GM12892 (cell line): ENCODE measurements at places on chromosomes 7 and 10.

GRCh38 chr7:128080169-128080568 lies 48.9 kb upstream of the LRRC4 start:
- no peak for DNase-seq

DNA sequence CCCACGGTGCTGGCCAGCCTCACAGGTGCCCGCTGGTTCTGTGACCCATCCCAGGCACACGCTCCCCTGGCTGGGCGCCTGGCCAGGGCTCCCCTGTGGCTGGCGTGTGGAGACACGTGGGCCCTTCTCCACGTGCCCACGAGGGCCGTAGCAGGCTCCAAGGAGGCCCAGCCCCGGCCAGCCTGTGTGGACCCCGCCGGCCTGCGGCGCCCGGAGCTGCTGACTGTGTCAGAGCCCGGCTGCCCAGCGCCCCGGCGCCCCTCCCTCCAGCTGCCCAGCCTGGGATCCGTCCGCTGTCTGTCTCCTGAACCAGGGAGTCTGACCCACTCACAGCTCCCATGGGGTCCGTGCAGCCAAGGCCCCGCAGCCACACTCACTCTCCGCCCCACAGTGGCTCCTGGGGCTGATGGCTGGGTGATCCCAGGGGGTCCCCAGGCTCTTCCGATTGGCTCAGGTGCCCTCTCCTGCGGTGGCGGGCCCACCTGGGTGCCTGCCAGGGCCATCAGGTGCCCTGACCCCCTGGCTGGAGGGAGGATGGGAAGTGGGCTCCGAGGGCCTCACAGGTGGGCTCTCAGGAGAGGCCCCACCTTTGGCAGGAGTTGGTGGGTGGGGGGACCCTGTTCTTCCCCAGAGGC lies 9.6 kb downstream of the TMEM184A start:
- no peak for DNase-seq

GRCh38 chr10:122341141-122341810 lies 33.2 kb upstream of the PLEKHA1 start:
- no peak for DNase-seq

GRCh38 chr7:106071999-106072714 lies 40.0 kb downstream of the SYPL1 start:
- no peak for DNase-seq

DNA sequence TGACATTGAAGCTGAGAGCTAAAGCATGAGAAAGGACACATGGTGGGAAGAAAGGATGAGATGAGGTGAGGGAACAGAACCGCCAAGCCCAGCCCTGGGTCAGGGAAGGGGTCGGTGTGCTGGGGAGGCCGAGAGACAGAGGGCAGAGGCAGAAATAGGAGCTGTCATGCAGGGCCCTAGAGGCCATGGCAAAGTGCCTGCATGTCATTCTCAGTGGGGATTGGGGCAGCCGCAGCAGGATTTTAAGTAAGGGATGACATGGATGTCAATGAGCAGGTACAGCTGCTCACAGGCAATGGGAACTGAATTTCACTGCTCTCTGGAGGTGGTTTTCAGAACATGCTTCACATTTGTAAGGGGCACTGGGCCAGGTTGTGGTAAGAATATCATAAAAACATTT lies 227.4 kb downstream of the RAB11FIP2 start:
- no peak for DNase-seq

GRCh38 chr7:132446666-132447278 lies 129.5 kb downstream of the PLXNA4 start:
- no peak for DNase-seq

- no peak for DNase-seq
These were observed 299.7 kb upstream of the CSTF2T start for GRCh38 chr10:51999096-51999495.

GRCh38 chr10:93245147-93245546 lies 171.5 kb downstream of the CYP26A1 start:
- no peak for DNase-seq

- DNase-seq, result no peak
These were observed 43.3 kb upstream of the ASAH2 start for GRCh38 chr10:50294582-50294981.

DNA sequence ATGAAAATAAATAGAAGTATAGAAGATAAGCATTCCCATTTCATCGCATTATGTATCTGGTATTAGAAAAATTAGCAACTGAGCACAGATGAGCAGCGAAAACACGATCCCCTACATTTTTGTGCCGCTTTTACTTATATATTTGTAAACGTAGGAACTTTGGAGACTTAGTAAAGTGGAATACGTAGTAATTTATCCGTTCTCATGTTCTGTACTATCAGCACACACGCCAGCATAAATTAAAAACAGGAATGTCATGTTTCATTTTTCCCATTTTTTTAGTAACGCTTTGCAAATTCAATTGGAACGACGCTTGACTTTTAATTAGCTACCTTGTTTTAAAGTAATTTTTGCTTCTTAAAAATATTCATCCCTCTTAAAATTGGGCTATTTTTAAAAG lies 2.4 kb downstream of the ZNRF2 start:
- DNase-seq, result no peak

DNA sequence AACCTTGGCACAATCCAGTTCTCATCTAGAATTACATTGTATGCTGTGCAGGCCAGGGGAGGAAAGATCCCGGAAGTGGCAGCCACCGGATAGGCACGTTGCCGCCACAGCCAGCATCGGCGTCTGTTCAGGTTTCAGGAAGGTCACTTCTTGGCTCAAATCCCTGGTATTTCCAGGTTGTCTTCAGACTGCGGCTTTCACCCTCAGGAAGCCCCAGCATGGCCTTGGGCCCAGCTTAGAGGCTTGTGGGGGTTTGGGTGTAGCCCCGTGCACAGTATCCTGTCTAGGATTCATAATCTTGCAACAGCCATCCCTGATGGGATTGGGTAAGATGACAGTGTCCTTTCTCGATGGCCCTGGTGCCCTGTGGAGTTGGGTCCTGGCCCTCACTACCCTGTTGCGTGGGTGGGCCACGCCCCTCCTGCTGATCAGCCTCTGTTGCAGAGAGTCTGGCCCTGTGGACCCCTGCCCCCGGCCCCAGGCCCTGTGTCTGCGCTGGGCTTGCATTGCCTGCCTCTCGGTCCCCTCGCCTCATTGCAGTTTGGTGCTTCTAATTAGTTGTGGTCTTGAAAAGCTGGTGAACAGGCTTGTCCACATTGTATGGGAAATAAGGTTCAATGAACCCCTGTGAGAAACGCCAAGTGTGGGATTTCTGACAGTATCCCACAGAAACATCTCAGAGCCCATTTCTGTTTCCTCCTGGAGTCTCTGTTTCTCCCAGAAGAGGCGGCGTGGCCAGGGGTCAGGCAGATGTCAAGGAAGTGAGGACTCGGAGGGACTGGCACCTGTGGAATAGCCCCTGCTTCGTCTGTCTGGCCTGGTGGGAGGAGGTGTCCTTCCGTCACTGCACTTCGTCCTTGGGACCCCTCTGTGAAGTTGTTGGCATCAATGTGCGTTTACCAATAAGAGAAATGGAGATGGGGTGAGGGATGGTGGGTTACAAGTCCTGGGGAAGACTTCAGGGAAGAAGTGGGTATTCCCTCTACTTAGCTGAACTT lies 77.5 kb downstream of the MGMT start:
- DNase-seq, result no peak

- DNase-seq, result no peak
These were observed 577 bp downstream of the DNAJB9 start for GRCh38 chr7:108570146-108570755.

DNA sequence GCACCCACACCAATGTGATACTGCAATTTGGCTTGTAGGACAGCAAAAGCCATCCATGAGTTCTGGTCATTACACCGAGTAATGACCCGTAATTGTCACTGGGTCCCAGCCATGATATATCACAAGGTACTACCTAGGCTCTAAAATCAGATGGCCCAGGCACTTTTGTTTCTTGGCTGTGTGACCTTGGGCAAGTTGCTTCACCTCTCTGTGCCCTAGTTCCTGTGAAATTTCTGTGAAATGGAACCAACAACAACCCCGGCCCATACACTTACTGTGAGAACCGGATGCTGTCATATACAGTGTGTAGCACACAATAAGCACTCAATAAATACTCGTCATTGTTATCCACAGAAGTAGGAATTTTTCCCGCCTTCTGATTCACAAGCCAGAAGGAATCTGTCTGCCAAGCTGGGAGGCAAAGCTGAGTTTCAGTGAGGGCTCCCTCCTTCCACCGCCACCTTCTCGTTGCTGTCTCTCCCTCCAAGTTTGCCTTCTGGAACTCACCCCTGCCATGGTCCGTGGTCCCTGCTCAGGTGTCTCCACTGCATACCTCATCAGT lies 6.4 kb upstream of the CYTH3 start:
- no peak for DNase-seq

DNA sequence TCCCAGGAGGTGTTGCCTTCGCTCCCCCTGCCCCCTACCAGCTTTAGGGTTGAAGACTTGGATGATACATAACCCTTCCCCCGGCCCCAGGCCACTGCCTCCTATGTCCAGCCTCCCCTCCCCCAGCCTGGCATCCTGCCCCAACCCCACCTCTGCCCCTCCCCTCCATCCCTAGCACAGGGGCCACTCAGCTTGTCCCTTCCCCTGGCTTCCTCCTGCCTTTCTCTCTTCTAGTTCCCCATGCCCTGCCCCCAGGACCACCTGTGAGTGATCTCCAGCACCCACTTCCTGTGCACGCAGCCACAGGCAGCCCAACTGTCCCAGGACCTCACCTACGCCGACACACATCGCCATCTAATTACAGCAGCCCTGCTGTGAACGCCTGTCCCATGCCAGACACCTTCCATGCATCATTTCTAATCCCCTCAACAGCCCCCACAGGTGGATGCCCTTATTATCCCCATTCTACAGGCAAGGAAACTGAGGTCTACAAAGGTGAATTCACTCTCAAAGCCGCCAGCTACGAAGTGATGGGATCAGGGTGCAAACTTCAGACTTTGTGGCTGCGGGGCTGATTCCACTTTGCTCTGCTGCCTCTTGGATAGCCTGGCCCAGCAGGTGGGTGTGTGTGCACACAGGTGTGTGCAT lies 82.4 kb upstream of the CHST15 start:
- DNase-seq, result no peak

GRCh38 chr7:80244206-80244916 lies 109.7 kb downstream of the GNAI1 start:
- DNase-seq, result no peak

DNA sequence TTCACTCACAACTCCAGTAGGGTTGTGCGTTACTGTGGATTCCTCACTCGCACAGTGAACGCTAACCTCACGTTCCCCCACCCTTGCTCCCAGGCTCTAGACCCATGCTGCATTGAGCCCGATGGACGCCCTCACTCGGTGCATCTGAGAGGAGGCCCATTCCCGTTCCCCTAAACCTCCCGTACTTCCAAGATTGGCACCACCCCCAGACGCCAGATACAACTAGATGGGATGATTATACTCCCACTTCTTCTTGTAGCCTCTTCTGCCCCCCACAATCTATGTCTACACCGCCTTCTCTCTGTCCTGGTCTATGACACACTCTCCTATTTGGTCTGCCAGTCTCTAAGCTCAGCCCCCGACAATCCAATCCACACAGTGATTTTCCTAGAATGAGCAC lies 57.3 kb upstream of the NCAPG2 start:
- DNase-seq, result no peak

- no peak for DNase-seq
These were observed 154.7 kb upstream of the TMEM106B start for GRCh38 chr7:12056381-12056780.

- DNase-seq, result no peak
These were observed 647.8 kb downstream of the INHBA start for GRCh38 chr7:41054960-41055661.

- no peak for DNase-seq
These were observed 72.6 kb downstream of the PARP12 start for GRCh38 chr7:139990142-139990535.

DNA sequence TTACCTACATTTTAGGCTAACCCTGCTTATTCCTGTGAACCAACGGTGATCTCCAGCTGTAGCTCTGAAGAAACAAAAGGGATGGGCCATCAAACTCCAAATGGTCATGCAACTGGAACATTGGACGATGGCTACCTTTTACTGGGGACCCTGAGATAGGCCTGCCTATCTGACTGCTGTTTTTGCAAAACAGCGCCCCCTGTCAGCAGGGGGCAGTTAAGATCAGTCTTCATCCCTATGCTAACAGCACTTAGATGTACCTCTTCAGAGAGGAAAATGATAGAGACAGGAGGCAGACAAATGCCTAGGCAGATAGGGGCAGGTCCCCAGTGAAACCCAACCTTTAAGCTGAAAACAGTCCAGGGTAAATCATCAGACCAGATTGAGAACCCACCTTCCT lies 1085.4 kb upstream of the SORCS1 start:
- no peak for DNase-seq

GRCh38 chr7:1393421-1393820 lies 65.8 kb downstream of the MICALL2 start:
- DNase-seq, result no peak

- no peak for DNase-seq
These were observed 892.0 kb upstream of the AUTS2 start for GRCh38 chr7:68706291-68706690.

DNA sequence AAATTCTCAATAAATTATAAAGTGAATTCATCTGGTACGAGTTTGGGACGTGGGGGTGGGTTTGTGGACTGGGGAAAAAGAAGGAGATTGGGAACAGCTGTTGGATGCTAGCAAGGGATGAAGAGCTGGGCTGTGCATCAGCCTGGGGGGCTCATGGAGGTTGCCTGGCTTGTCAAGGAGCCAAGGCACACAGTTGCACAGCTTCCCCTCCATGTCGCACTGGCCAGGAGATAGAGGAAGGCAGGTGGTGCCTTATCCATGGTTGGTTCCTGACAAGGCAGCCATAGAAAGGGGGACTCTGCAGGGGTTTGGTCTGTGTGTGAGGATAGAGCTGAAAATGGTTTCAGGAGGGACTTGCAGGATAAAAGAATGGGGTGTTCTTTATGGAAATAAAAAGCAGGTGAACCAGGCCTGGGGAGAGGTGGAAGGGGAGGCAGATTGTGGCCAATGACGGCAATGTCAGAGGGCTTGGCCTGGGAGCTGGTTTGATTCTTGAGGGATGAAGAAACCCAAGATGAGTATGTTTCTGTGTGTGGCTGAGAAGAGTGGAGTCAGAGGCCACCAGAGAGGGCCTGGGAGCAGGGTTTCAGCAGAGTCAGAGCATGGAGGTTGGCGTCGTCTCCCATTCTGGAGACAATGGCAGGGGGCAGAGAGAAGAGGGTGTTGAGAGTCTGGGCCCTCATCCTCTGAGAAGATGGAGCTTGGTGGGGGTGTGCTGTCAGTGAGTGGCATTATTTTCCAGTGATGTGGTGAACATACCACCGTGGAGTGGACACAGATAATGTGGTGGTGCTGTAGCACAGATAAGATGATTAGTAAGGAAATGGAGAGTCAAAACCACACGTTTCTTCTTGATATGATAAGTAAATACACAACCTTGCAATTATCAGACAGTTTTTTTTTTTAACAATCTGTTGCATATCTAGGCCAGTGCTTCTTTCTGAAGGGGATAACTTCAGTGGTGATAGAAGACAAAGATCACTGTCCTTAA lies 108.2 kb downstream of the PTPN20 start:
- DNase-seq, result no peak

GRCh38 chr10:133124357-133125211 lies 35.4 kb upstream of the KNDC1 start:
- DNase-seq, result no peak
